Effector memory CD8-positive, alpha-beta T cell (primary cell): ENCODE measurements at places on chromosomes 7 and 10.
A peak's percentile ranks its signal among the peaks of the same experiment; 100 is the strongest.

DNA sequence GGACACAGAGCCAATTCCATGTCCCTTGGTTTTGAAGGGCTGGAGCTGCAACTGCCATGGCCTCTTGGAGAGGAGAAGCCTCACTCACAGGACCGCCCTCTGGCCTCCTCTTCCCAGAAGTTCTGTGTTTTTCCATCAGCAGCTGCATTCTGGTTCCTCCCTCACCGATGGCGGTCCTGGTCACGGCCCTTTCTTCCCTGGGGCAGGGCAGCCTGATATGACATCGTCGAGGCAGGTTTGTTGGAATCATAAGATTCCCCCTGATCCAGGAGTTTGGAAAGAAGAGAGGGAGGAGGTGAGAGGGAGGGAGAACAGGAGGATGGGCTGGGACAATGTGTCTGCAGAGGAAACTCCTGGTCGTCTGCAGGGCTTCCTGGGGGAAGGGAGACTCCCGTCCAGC is 82.7 kb upstream of the PDZD8 start:
- DNase-seq, result no peak

DNA sequence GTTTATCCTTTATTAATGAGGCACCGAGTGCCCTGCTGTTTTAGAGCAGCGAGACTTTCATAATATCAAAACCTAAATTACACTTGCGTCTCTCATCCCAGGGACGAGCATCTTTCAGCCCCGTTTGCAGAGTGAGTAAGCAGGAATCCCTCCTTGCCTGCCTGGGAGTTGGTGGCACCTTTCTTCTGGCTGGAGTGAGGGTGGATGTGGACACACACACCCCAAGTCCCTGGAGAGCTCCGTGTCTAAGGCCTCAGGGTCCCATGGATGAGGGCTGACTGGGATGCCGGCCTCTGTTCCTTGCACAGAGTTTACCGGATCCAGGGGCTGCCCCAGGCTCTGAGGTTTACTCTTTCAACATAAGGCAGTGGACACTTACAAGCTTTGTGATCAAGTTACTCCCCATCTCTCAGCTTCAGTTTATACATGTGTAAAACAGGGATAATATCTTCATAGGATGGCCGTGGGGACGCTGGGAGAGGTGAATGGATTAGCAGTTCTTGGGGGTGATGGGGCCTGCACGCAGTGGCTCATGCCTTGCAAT is 24.5 kb downstream of the POLL start:
- DNase-seq, result no peak

GRCh38 chr10:73865459-73866442 is 8.6 kb downstream of the CAMK2G start:
- DNase-seq, result peak; percentile 23

DNA sequence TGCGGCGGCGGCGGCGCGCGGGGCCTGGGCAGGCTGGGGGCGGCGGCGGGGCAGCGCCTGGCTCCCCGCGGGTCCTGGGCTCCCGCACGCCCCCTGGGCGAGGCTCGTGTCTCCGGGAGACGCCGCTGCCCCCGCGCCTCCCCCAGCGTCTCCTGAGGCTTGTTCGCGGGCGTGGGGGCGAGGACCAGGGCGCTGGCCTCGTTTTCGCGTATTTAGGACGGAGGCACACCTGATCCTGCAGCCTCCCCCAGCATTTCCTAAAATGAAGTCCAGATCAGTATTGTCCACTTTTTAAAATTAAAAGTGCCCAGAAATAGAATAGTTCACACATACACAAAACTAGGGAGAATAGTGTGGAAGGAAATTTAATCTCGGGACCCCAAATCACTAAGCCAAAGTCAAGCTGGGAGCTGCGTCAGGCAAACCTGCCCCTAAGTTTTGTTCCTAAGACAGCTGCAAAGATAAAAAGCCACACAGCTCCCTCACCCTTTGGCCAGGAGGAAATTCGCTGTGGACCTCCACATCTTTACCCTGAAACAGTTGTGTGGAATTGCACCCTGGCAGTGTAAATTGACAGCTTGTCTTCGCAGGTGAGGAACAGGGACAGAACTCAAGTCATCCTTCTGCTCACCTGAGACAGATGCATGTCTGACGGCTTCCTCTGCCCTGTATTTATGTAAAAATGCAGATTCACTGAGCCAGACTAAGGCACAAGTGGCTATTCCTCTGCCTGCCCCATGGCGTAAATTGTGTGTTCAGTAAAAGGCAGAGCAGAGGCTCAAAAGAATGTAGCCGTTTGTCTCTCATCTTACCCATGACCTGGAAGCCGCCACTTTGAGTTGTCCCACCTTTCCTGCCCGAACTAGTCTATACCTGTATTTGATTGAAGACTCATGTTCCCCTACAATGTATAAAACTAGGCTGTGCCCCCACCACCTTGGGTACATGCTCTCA is 740 bp downstream of the GALNT11 start:
- DNase-seq, result peak; percentile 4

DNA sequence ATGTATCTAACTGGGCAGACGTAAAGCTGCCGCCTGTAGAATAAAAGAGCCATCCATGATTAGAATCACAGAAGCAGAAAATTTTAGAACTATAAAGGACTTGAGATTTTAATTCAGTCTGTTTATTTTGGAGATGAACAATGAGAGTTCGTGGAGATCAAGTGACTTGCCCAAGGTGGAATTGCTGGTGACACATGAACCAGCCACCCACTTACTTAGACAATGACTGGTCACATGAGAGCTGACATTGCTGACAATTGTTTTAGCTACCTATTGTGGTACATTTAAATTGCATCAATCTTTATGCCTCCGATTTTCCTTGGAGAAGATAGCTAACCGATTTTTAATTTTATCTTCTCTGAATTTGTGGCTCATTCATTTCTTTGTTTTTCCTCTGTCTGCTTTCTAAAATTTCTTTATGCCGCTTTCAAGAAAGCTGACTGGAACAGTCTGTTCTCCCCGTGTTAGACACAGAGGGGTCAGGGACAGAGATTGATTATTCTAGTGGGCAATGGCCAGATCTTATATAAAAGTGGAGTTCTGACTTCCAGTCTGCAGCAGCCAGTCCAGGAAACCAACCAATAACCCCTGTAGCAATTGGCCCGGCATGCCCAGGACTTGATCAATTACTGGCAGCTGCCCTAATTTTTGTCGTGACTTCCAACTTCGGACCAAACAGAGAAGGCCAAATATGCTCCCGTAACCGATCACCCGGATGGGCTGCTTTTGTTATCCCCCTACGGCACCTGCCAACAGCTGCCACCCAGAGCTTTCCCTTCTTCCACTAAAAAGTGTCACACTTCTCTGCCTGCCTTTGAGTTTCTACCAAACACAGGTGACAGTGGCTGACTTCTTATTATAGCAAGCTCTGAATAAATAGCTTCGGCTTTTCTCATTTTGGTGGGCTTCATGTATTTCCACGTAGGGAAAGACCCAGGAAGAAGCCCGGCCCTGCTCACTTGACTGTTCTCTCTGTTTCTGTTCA is 241.6 kb downstream of the CAMK1D start:
- no peak for DNase-seq

- no peak for DNase-seq
Observed at GRCh38 chr7:105619590-105619989, 38.3 kb upstream of the EFCAB10 start.

DNA sequence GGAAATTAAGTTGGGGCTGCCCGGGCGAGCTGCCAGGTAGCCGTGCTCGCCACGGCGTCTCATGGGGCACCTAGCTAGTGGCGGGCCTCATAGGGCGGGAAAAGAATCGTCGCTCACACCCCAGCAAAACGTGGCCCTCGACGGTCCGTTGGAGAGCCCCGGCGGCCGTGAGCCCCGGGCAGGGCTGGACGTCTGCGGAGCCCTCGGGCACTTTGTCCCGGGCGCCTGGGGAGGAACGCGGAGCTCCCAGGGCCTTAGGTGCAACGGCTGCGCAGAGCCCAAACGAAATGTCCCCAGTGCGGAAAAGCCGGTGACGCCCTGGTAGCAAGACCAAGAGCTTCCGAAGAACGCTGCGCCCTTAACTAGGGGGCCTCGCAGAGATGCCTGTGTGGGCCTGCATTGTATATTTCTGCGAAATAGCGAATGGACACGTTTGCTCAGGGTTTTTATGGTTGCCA is 866 bp upstream of the SFMBT2 start:
- peak; percentile 19 for DNase-seq
